ENCODE measurements at places on chromosomes 2 and 18. TPM values are rescaled to one million over a fixed set of nuclear protein-coding genes. Genes with fewer than 3 reads are reported as not detected.

GRCh38 chr2:237865623-237866041, 6.2 kb downstream of the RAMP1 start:
- DNase-seq: no peak

DNA sequence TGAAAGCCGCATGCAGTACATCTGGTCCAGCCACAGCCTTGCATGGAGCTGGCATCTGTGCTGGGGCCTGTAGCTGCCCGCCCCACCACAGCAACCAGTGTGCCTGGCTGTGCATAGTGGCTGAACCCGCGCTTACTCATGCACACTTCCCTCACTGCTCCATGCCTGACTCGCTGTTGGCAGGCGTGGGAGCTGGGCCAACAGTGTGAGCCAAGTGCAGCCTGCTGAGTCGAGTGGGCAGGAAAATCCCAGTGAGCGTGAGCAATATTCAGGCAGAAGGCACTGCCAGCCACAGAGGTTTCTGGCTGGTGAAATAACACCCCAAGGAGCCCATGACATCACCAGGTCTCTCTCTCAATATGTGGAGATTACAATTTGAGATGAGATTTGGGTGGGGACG, 1674.1 kb upstream of the TMEFF2 start:
- DNase-seq: no peak

DNA sequence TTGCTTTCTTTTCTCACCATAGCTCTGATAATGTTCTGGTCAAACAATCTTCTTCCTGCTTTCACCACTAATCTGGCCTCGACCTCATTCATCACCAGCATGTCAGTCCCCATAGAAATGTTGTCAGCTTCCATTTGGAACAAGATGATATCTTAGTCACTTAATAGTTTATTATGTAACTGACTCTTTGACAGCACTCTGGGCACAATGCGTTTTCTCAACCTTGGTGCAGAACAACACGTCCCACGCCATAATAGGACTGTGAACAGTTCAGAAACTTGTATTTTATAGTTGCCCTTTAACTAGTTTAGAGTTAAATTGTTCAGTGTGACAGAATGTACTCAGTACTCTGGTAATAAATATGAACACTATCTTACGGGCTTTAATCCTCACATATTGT, 106.0 kb downstream of the MC4R start:
- no peak for DNase-seq

DNA sequence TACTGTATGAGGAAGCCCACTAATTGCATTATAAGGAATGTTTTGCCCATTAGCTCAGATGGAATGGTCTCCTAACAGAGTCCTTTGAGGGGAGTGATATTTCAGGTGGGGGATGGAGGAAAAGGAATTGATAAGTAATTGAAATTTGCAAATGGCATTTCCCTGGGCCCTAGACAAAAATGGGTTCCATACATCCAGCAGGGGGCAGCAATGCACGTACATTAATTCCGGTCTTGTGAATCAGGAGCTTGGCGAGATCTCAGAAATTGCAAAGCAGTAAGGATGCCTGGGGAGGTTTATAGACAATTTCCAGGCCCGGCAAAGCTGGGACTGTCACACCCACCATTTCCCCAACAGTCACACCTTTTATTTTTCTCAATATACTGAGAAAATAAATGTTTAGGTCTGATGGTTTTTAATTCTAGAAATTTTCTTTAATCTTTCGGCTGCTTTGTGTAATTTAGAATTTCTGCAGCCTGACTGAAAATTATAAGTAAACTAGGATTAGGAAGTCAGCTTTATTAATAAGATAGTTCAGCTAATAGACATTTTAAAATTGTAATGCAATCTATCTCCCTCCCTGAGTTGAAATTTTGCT, 122.8 kb downstream of the LYPD1 start:
- DNase-seq: no peak

The DNAJB2 gene
- total RNA-seq: 78.0 TPM

The CXCR1 gene
- 1.9 TPM for total RNA-seq

The VAMP8 gene
- total RNA-seq: 8.2 TPM

The IMP4 gene
- total RNA-seq: 60.7 TPM

The SEH1L gene
- total RNA-seq: 21.0 TPM

GRCh38 chr2:68280796-68281195, 28.5 kb upstream of the PPP3R1 start:
- no peak for DNase-seq

The RBBP8 gene
- total RNA-seq: 7.2 TPM

The MARCHF4 gene
- total RNA-seq: not detected

- DNase-seq: peak; percentile 76
These were observed 9.4 kb upstream of the MOB1A start for GRCh38 chr2:74188018-74188601.

The CCDC68 gene
- total RNA-seq: 4.1 TPM

GRCh38 chr2:114034742-114035141, 144.9 kb downstream of the ACTR3 start:
- DNase-seq: no peak

- DNase-seq: no peak
These were observed 1.4 kb downstream of the UBE2F start for GRCh38 chr2:237968048-237968862.

DNA sequence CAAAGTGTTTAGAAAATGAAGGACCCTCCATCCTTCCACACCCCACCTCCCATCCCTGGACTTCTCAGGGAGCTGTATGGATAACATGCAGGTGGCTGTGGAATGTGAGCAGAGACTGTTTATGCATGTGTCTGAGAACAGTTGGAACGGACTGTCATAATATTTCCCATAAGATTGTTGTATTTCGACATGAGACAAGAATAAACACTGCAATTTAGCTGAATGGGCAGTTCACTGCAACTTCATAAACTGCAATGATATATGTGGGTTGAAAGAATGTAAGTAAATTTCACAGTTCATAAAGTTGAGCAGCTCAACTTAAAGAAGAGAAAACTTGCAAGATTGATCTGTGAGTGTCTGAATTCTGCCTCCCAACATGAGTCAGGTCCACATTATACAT, 74.6 kb downstream of the MEP1B start:
- no peak for DNase-seq

- no peak for DNase-seq
These were observed 22.3 kb upstream of the GRP start for GRCh38 chr18:59197636-59198035.

GRCh38 chr2:138596403-138596802, 94.8 kb downstream of the SPOPL start:
- DNase-seq: no peak

The CFAP65 gene
- total RNA-seq: not detected

DNA sequence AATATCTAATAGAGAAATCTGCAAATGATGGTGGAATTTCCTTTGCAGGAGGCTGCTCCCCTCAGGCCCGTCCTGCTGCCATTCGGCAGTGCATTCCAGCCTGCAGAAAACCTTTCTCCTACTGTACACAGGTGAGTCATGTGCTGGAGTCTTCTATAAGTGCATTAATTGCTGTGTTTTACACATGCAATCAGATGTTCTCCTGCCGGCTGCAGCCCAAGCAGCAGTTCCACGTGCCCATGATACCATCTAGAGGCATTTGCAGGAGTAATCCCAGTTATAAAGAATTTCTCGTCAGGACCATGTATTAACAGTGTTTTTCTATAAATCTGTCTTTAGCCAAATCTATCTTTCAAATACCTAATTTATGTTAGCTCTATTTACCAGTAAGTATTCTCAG, 304.7 kb upstream of the HNMT start:
- no peak for DNase-seq

DNA sequence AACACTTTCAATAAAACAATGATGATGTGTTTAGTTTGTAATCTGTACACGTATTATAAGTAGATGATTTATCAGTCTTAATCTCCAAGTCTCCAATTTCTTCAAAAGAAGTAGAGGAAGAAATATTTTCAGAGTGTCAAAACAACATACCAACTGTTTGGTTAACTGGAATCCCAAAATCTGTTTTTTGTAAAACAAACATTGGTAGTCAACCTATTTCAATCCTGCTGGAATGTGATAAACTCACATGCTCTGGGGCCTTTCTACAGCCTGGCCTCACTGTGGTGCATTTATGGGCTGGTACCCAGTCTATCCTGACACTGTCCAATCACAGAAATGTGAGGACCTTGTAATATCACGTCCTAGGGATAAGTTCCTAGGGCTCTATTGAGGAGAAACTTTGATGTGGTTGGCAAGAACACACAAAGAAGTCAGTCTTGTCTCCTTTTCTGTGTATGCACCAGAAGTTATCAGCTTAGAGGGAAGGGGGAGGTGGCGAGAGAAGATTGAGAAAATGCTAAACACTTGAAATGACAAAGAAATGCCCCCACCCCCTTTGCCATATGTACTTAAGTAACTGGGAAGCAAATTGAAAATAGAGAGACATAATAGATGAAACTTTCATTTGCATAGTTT, 47.2 kb downstream of the PRKRA start:
- no peak for DNase-seq

The TMEM247 gene
- not detected for total RNA-seq

- no peak for DNase-seq
These were observed 1420.3 kb upstream of the PIK3C3 start for GRCh38 chr18:40534723-40535122.

- peak; percentile 38 for DNase-seq
These were observed 44.9 kb downstream of the DYSF start for GRCh38 chr2:71498261-71498701.

DNA sequence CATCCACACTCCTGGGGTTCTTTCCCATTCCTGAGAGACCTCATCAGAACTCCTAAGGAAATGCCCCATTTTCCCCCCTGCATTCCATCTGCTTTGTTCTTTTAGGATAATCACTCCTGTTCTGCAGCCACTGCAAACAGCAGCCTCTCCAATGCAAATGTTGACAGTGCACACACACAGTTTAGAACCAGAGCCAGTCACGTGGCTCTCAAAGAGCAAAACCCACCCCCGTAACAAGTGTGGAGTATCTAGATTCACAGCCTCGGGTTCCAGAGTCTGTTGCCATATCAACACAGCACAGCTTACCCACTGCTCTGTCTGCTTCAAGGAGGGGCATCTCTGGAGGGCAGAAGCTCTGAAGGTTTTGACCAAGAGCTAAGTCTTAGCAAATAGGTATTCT, 180.0 kb downstream of the NAPG start:
- no peak for DNase-seq

GRCh38 chr18:3279201-3280185, 17.6 kb downstream of the MYL12B start:
- DNase-seq: no peak

The UGGT1 gene
- total RNA-seq: 28.0 TPM

DNA sequence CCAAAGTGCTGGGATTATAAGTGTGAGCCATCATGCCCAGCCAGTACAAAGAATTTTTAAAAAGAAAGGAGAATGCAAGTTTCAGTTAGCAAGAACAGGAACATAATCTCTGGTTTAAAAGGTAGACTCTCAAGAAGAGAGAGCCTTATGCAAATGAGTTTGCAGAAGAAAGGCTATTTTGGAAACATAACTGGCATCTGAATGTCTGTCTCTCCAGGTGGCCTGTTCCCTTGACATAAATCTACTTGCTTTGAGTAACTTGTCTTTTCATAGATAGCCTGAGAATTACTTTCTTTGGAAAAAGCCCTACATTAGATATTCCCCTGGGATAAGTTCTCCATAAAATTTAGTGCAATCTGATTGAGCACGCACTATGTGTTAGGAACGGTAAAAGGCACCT, 109.6 kb downstream of the ICOS start:
- DNase-seq: no peak

DNA sequence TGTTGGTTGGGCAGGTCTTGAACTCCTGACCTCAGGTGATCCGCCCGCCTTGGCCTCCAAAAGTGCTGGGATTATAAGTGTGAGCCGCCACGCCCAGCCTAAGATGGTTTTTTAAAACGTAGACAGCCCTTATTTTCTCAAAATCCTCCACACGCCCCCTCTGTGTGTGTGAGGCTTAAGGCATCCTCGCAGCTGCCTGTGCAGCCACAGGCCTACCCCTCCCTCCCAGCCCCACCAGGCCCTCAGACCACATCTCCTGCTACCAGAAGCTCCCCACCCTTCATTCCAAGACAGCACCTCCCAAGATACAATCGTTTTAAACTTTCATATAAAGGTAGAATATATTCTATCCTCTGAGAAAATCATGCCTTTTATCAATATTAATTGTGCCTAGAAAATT, 4.8 kb downstream of the ANO7 start:
- DNase-seq: no peak

The TUBA3E gene
- total RNA-seq: 1.2 TPM

GRCh38 chr2:60215386-60215901, 338.0 kb downstream of the BCL11A start:
- DNase-seq: no peak

DNA sequence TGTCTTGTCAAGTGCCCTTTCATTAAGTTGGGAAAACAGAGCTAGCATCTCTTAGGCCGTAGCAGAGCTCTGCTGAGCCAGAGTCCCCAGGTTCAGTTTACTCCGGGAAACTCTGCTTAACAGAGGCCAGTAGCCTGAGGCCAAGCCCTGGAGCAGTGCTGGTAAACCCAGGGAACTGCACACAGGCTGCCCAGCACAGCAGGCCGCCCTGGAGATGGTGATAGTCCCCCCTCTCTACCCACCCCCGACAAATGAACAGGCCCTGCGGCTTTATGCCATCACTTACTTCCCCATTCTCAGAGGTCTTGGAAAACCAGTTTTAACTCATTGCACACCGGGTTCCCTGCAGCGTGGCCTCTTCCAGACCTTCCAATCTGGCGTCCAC, 3.5 kb downstream of the CNNM4 start:
- no peak for DNase-seq

DNA sequence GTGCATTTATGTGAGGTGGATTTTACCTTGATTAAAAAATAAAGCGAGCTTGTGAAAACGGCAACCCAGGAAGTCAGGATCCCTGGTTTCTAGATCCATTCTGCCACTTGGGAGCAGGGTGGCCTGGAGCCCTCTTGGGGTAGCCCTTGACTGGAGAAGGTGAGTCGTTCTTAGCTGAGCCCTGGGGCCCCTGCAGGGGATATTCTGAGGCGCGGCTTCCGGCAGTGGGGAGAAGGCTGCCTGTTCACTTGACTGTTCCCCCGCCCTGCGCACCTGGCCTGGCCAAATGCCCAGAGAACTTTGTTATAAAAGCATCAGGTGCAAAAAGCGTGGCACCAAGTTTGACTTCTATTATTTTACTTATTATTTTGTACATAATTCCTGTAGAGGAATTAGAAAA, 221.9 kb downstream of the DYSF start:
- DNase-seq: peak; percentile 41

DNA sequence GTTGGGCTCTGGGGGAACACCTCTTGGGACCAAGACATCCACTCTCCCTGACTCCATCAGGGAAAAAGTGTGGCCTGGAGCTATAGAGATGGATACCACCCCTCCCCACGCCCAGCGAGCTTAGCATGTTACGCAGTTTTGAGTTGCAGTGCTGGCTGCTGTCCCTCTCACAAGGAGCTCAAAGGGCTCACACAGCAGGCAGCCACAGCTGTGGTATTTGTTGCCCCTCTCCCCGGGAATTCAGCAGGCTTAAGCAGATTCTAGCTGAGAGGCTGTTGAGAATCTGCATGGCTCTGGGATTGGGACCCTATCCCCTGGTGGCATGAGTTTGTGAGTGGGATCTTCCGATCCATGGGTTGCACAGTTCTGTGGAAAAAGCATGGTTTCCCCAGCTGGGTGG, 673.1 kb upstream of the FSHR start:
- no peak for DNase-seq

GRCh38 chr2:152120430-152120829, 21.6 kb upstream of the CACNB4 start:
- no peak for DNase-seq

The SRD5A2 gene
- not detected for total RNA-seq

GRCh38 chr2:43407935-43408334, 181.5 kb upstream of the ZFP36L2 start:
- no peak for DNase-seq

All from cardiac septum (tissue), 1 donor.